ENCODE measurements at places on chromosomes 1 and 21.
A peak's percentile ranks its signal among the peaks of the same experiment; 100 is the strongest.

GRCh38 chr1:232667094-232667777 lies 37.3 kb upstream of the SIPA1L2 start:
- H3K36me3 ChIP-seq, result no peaks in the 10 kb centered on the region
- H3K4me3 ChIP-seq, result no peak overlapping the region
- H3K27me3 ChIP-seq, result no peaks in the 10 kb centered on the region
- no peak for DNase-seq

- H3K27me3 ChIP-seq, result no peaks in the 10 kb centered on the region
- no peaks in the 10 kb centered on the region for H3K36me3 ChIP-seq
- DNase-seq, result no peak
- H3K27ac ChIP-seq, result no peak overlapping the region
- no peaks in the 10 kb centered on the region for H3K4me1 ChIP-seq
These were observed 552.1 kb downstream of the LMO4 start for GRCh38 chr1:87880764-87881163.

DNA sequence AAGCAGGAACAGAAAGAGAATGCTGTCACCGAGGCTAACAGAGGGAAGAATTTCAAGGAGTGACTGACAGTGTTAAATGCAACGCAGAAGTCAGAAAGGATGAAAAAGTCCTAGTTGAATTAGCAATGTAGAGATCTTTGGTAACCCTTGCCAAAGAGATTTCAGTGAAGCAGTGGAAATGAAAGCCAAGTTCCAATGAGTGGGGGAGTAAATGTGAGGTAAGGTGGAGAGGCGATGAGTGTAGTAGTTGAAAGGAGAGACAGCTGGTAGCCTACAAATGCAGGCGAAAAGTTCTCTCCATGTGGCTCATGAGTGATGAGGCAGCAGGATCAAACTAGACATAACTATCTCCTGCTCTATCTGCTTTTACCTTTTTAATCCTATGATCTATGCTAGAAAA lies 74.6 kb upstream of the IPO9 start:
- H3K27ac ChIP-seq, result no peak overlapping the region
- peaks cover 31% of the 10 kb centered on the region for H3K4me1 ChIP-seq
- H3K27me3 ChIP-seq, result no peaks in the 10 kb centered on the region
- no peak overlapping the region for H3K4me3 ChIP-seq
- no peak for DNase-seq

DNA sequence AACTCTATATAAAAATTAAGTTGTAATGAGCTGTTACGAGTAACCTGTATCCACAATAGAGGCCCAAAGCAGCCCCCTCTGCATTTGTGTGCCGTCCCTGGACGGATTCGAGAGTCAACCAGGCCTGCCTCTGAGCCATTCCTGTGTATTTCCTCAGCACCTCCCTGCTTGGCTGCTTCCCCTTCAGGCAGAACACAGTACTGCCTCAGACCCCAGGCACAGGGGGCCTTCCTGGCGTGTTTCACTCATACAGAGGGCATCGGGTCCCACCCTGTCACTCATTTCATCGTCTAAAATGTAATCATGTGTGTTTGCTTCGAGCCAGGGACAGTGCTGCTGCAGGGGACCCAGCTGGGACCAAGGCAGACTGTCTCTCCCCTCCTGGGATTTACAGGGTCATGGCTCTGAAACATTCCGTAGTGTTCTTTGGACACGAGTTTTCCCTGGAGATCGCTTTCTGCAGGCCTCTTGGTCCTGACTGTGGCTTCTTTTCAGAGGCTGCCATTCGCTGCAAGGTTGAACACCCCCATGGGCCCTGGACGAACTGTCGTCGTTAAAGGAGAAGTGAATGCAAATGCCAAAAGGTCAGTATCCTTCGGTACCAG lies 19.4 kb downstream of the LGALS8 start:
- DNase-seq, result no peak
- H3K27me3 ChIP-seq, result no peaks in the 10 kb centered on the region
- H3K4me3 ChIP-seq, result no peak overlapping the region
- peaks cover 50% of the 10 kb centered on the region for H3K36me3 ChIP-seq

DNA sequence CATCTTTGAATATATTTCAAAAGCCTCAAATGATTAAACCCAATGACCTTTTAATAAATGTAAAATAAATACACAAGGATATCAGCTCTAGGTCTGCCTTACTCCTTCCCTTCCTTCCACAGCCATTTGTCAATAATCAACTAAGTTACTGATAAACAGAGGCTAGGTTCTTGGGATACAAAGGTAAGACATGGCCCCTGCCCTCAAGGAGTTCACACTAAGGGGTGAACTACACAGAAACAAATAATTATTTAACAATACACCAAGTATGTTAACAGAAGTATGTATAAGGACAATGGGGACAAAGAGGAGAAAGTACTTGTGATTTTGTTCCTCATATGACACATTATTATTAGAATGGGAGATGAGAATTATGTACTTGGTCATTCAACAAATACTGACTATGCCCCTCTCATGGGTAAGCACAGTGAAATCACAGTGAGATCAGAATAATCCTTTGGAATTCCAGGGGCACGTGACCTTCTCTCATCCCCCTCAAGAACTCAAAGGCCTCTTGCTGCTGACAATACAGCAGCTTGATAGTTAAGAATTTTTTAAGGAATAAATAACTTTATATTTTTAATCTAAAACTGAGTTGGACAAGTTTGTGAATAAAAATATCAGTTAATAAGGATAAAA lies 40.2 kb downstream of the ATP1B1 start:
- no peak for DNase-seq
- no peak overlapping the region for H3K27ac ChIP-seq
- H3K36me3 ChIP-seq, result no peaks in the 10 kb centered on the region
- no peak overlapping the region for H3K4me3 ChIP-seq
- H3K27me3 ChIP-seq, result no peaks in the 10 kb centered on the region

DNA sequence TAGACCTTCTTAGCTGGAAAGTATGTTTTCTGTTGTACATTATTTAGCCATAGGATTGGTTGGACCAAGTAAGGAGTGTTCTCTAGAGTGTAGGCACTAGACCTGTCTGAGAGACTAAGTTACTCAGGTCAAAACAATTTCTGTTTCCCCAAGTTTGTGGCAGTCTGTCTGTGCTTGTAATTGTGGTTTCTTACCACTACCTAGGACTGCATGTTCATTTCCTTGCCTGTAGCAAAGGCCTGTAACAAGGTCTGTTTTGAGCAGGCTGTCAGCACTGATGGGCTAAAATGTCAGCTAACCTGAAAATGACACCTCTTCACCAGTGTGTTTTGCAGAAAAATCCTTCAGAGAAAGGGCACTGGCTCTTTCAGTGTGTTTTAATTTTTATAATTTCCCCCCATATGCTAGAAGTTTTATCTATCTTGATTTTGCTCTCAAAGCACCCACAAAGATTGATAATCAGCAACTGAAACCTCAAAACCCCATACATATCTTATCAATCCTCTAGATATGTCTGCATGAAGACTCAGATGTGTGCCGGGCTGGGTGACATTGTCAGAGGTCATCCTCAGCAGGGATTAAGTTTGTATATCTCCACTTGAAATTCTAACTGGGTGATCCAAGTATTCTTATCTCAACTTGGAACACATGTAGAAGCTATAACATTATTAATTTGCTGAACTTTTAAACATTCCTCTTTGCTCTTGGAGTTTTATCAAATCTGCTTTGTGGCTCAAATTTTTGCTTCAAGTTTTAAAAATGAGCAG lies 50.7 kb upstream of the ST6GALNAC3 start:
- no peaks in the 10 kb centered on the region for H3K4me1 ChIP-seq
- peaks cover 8% of the 10 kb centered on the region for H3K27me3 ChIP-seq
- no peak overlapping the region for H3K4me3 ChIP-seq
- no peak overlapping the region for H3K27ac ChIP-seq
- no peak for DNase-seq

DNA sequence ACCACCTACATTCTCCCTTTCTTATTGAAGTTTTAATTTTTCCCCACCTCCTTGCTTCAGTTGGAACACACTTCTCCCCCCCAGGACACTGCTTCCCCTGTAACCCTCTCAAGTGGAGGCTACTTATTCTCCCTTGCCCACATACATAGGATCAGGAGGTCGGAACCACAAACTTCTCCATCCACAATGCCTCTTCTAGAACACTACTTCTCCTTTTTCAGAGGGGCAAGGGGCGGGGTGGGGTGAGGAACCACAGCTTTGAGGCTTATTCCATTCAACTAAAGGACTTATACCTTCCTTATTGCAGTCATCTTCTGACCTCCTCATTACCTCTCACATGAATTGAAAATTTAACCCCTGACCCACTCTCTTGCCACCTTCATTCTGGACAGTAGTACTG lies 81.3 kb downstream of the NEK7 start:
- H3K4me1 ChIP-seq, result no peaks in the 10 kb centered on the region
- H3K4me3 ChIP-seq, result no peak overlapping the region
- DNase-seq, result no peak
- H3K27me3 ChIP-seq, result no peaks in the 10 kb centered on the region

GRCh38 chr1:214569357-214570004 lies 18.1 kb upstream of the PTPN14 start:
- H3K36me3 ChIP-seq, result no peaks in the 10 kb centered on the region
- peaks cover 51% of the 10 kb centered on the region for H3K4me1 ChIP-seq
- H3K27me3 ChIP-seq, result no peaks in the 10 kb centered on the region

DNA sequence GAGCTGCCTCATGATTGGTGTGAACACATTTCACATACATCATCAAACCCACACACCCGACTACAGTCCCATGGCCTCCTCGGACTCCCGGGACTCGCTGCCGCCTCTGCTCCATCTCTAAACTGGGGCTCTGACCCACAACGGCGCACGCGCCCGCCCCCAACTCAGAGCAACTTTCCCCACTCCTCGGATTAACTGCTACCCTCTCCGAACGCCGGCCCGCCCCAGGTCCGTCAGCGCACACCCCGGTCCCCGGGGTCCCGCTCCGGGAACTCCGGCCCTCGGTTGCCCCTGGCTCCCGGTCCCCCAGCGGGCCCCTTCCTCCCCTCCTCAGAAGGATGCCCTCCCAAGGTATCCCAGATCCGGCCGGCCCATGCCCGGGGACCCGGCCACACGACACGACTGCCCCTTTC lies 740 bp downstream of the DSTYK start:
- peak overlapping the region; percentile 85 for H3K4me3 ChIP-seq
- H3K27me3 ChIP-seq, result no peaks in the 10 kb centered on the region
- H3K27ac ChIP-seq, result 0 out of 2 replicates have a peak overlapping the region, but pooled peaks have one; percentile 46
- no peak for DNase-seq
- peaks cover 10% of the 10 kb centered on the region for H3K4me1 ChIP-seq

- H3K36me3 ChIP-seq, result no peaks in the 10 kb centered on the region
- no peaks in the 10 kb centered on the region for H3K27me3 ChIP-seq
- H3K4me3 ChIP-seq, result no peak within 1 kb of the TSS
These were observed at the start of gene IL23R for GRCh38 chr1:67166196-67166595. TSS of gene IL23R (plus strand) at chr1:67166454. CDS start at chr1:67168121, 1,667 bp downstream.

GRCh38 chr1:19468397-19468956 lies 16.9 kb downstream of the CAPZB start:
- no peaks in the 10 kb centered on the region for H3K27me3 ChIP-seq
- no peak overlapping the region for H3K27ac ChIP-seq
- H3K36me3 ChIP-seq, result no peaks in the 10 kb centered on the region
- H3K4me1 ChIP-seq, result peaks cover 16% of the 10 kb centered on the region

DNA sequence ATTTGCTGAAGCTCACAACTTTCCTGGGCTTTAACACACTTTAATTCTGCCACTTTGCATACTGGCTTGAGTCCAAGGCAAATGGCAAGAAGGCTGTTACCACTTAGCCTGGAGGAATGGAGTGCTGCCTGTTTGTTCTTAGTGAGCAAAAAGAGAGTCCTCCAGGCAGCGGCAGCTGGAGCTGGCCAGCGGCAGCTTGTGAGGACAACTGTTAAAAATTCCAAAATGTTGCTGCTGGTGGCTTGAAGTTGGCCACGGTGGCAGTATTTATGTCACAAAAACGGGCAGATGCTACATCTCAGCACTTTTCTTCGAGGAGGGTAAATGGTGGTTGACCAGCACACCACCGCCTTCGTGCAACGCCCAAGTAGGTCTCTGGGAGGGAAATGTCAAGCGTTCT lies 27.3 kb downstream of the STPG1 start:
- no peak overlapping the region for H3K27ac ChIP-seq
- H3K27me3 ChIP-seq, result no peaks in the 10 kb centered on the region
- H3K4me1 ChIP-seq, result peaks cover 12% of the 10 kb centered on the region

GRCh38 chr1:212124690-212125582 lies 89.4 kb downstream of the DTL start:
- no peaks in the 10 kb centered on the region for H3K4me1 ChIP-seq
- no peaks in the 10 kb centered on the region for H3K36me3 ChIP-seq
- H3K27ac ChIP-seq, result no peak overlapping the region

- no peak for DNase-seq
- no peaks in the 10 kb centered on the region for H3K27me3 ChIP-seq
- H3K36me3 ChIP-seq, result peaks cover 15% of the 10 kb centered on the region
- H3K4me3 ChIP-seq, result no peak overlapping the region
These were observed 14.7 kb downstream of the TMCO1 start for GRCh38 chr1:165753934-165754333.

- H3K4me3 ChIP-seq, result no peak overlapping the region
- no peak for DNase-seq
- no peaks in the 10 kb centered on the region for H3K4me1 ChIP-seq
- no peak overlapping the region for H3K27ac ChIP-seq
- no peaks in the 10 kb centered on the region for H3K27me3 ChIP-seq
- H3K36me3 ChIP-seq, result no peaks in the 10 kb centered on the region
These were observed 219.7 kb downstream of the BRINP3 start for GRCh38 chr1:190258003-190258402.

DNA sequence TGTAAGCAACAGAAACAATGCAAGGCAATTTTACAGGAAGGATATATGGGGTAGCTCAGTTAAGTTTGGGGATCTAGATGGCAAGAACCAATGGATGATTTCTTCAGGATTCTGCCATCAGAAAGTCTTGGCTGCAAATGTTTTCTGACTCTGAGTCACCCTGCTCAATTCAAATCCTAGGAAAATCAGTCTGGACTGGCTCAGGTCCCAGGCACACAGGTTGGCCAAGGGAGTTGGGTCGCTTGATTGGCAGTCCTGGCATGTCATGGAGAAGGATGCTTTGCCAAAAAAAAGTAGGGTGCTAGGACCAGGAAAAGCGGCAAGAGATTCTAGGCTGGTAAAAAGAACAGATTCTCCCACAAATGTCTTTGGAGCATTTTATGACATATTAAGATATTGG lies 28.9 kb upstream of the S1PR1 start:
- no peak overlapping the region for H3K27ac ChIP-seq
- H3K27me3 ChIP-seq, result no peaks in the 10 kb centered on the region
- no peak for DNase-seq
- H3K36me3 ChIP-seq, result no peaks in the 10 kb centered on the region
- H3K4me1 ChIP-seq, result no peaks in the 10 kb centered on the region

DNA sequence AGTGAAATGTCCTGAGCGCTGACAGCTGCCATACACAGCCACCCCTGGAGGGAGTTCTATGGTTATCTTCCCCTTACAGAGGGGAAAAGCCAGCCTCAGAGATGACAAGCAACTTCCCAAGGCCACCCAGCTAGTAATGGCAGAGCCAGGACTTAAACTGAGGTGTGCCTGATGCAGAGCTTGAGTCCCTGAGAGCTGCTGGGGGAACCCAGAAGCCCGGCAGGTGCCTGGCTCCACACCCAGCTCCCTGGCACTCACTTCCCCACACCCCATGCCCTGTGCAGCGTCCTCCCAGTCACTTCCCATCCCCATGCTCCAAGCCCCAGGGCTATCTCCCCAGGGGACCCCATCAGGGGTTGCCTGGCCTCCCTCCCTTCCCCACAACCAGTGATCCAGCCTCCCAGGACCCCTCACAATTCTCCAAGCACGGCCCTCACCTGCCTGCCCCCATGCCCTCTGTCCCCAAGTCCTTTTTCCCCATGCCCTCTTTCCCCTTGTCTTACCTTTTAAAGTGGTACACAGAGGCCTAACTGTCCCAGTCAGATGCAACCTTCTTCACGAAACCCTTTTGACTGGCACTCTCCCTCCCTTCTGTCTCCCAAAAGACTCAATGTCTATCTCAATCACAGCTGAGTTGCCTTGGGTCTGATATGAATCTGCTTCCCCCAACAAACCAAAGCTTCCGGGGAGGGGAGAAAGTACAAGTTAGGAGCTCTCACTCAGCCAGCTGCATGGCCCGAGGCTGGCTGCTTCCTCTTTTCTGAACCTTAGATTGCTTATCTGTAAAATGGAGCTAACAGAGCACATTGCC lies 39.8 kb upstream of the LRP8 start:
- DNase-seq, result no peak
- H3K36me3 ChIP-seq, result no peaks in the 10 kb centered on the region
- no peak overlapping the region for H3K27ac ChIP-seq

Measured in PC-9 (cell line).